ENCODE measurements at places on chromosomes 5 and 9.

DNA sequence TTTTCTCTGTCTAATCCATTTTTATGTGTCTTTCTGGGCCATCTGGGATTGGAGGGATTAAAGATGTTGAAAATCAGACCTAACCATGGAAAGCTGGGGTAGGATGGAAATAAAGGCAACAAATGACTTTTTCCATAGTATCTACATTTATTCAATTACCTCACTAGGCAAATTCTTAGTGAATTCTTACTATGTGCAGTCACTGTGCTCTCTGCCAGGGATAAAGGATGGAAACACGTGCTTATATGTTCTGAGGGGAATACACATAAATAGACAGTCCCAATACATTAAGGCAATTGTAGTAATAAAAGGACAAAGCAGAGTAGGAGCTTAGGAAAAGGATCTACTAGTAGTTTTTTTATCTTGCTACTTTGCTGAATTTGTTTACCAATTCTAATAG is 214.2 kb downstream of the PRR16 start:
- DNase-seq: no peak

DNA sequence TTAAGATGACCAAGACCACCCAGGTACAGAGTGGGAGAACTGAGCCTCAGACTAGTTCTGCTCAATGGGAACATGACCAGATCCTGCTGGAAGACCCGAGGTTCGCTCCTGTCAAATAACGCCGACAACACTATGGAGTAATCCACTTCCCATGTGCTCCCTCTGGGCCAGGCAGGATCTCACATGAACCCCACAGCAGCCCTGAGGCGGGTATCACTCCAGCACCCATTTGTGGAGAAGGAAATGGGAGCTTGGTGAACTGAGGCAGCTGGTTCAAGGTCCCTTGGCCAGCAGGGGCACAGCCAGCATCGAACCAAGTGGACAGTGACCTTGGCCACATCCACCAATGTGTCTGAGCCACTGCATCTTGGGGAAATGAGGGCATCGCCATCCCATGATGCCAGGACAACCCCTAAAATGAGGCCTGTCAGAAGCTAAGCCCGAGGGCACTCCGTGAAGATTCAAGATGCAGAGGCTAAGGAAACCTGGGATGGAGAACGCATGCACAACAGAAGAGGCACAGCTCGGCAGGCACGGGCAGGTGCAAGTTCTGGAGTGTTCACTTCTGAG is 8.5 kb downstream of the ANKS6 start:
- no peak for DNase-seq

DNA sequence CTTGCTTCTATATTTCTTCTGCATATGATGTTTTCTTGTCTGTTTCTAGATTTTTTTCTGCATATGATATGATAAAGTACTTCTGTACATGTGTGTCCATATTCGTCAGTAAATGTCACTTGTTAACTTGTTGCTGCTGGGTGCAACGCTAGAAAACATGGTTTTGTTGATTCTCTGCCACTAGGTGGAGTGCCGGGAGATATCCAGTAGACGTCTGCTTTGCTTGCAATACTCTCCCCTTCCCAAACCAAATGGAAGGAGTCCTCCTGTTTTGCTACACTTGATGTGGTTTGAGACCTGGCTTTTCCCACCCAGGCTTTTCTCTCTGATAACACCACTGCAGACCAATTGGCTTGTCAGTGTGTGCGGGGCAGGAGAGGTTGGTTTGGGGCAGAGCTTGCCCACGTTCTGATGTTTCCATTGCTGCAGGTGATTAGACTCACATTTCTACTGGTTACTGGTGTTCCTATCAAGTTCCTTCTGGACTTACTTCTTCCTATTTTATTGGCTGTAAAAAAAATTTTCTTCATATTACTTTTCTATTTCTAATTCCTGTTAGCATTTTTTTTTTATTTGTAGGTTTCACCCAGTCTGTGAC is 900.0 kb upstream of the CDH10 start:
- peak; percentile 6 for DNase-seq

GRCh38 chr5:160727296-160727997 is 124.6 kb downstream of the ATP10B start:
- DNase-seq: no peak

GRCh38 chr5:96780626-96781025 is 27.1 kb downstream of the ERAP1 start:
- DNase-seq: no peak

- no peak for DNase-seq
Measured at GRCh38 chr9:130763331-130764171, 70.0 kb downstream of the EXOSC2 start.

GRCh38 chr9:112044186-112044585 is 130.9 kb downstream of the SUSD1 start:
- DNase-seq: no peak
